Liver (tissue), 10 donors: ENCODE measurements at places on chromosomes 7 and 10.

DNA sequence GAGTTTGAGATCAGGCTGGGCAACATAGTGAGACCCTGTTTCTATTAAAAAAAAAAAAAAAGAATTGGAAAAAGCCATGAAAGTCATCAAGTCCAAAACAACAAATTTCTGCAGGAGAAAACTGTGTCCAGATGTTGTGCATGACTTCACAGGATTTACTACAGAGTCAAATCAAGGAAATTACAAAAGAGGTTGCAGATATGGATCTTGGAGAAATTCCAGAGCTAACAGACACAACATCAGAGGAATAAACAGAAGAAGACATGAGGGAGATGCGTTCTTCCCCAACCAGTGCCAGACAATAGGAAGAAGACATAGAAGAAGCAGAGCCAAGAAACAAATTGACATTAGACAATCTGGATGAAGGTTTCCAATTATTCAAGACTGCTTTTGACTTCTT is 24.3 kb upstream of the KCNIP2 start:
- no peak overlapping the region for H3K27ac ChIP-seq
- peaks cover 1% of the 10 kb centered on the region for H3K36me3 ChIP-seq
- no peak overlapping the region for H3K4me3 ChIP-seq
- no peaks in the 10 kb centered on the region for H3K27me3 ChIP-seq
- no peaks in the 10 kb centered on the region for H3K4me1 ChIP-seq

DNA sequence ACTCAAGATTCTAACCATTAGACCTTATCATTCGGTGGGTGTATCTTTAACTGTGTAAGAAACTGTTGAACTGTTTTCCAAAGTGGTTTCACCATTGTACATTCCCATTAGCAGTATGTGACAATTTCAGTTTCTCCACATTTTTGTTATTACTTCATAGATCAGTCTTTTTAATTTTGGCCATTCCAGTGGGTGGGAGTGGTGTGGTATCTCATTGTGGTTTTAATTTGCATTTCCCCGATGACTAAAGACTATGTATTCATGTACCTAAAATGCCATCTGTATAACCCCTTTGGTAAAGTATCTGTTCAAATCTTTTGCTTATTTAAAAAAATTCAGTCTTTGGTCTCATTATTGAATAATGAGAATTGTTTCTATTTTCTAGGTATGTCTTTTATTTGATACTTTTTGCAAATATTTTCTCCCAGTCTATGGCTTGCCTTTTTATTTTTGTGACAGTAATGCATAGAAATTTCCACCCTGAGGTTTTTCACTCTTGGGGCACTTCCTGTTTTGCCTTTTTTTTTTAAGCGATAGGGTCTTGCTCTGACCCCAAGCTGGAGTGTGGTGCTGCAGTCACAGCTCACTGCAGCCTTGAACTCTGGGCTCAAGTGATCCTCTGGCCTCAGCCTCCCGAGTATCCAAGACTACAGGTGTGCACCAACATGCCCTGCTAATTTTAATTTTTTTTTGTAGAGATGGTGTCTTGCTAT is 141.1 kb upstream of the ITGB1 start:
- H3K36me3 ChIP-seq, result no peaks in the 10 kb centered on the region
- no peaks in the 10 kb centered on the region for H3K27me3 ChIP-seq
- H3K4me3 ChIP-seq, result no peak overlapping the region
- H3K4me1 ChIP-seq, result no peaks in the 10 kb centered on the region

DNA sequence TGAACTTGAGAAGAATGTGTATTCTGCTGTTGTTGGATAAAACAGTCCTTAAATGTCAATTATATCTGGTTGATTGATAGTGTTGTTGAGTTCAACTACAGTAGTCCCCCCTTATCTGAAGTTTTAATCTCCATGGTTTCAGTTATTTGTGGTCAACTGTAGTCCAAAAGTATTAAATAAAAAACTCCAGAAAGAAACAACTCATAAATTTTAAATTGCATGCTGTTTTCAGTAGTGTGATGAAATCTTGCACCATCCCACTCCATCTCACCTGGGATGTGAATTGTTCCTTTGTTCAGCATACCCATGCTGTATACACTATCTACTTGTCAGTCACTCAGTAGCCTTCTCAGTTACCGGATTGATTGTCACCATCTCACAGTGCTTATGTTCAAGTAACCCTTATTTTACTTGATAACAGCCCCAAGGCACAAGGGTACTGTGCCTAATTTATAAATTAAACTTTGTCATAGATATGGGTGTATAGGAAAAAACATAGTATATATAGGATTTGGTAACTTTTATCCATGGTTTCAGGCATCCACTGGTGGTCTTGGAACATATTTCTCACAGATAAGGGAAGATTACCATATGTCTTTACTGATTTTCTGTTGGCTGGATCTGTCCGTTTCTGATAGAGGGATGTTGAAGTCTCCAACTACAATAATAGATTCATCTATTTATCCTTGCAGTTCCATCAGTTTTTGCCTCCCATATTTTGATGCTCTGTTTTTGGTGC is 57.1 kb downstream of the AOAH start:
- H3K4me1 ChIP-seq, result no peaks in the 10 kb centered on the region
- H3K4me3 ChIP-seq, result no peak overlapping the region
- no peak for DNase-seq
- H3K36me3 ChIP-seq, result no peaks in the 10 kb centered on the region
- no peaks in the 10 kb centered on the region for H3K27me3 ChIP-seq

- no peak overlapping the region for H3K4me3 ChIP-seq
- no peaks in the 10 kb centered on the region for H3K36me3 ChIP-seq
- DNase-seq, result no peak
- H3K27me3 ChIP-seq, result peaks cover 5% of the 10 kb centered on the region
- no peak overlapping the region for H3K27ac ChIP-seq
These were observed 40.3 kb upstream of the MXI1 start for GRCh38 chr10:110167149-110167548.

DNA sequence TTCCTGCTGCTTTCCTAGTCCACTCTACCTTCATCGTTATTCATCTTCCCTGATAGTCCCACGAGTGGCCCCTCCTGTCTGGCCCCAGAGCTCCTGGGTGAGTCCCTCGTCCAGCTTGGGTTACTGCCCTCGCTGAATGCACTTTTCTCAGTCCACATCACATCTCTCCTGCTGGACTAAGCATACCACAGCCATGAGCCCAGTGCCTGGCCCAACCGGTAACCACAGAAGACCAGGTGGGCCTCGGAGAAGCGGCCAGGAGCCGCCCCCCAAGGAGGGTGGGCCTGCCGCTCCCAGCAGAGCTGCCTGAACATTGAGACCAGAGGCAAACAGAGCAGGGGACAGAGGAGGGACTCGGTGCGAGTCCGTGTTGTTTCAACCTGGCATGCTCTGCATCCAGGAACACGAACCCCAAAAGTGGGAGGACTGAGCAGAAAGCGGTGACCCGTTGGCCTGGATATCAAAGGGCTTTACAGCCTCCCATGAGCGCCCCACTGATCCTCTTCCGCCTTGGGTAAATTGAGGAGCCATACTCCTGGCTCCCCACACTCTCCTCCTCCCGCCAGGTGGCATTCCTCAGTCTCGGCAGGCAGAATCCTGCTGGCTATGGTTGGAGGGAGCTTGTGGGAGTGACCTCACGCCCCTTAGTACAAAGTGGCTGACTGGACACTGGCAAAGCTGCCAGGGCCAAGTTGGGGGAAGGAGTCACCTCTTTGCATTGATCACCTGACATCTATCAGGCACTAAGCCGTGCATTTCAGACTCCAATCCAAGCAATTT is 13.3 kb downstream of the TMEM72 start:
- no peak overlapping the region for H3K27ac ChIP-seq
- H3K4me3 ChIP-seq, result no peak overlapping the region
- peak; percentile 29 for DNase-seq
- H3K36me3 ChIP-seq, result no peaks in the 10 kb centered on the region
- no peaks in the 10 kb centered on the region for H3K27me3 ChIP-seq

DNA sequence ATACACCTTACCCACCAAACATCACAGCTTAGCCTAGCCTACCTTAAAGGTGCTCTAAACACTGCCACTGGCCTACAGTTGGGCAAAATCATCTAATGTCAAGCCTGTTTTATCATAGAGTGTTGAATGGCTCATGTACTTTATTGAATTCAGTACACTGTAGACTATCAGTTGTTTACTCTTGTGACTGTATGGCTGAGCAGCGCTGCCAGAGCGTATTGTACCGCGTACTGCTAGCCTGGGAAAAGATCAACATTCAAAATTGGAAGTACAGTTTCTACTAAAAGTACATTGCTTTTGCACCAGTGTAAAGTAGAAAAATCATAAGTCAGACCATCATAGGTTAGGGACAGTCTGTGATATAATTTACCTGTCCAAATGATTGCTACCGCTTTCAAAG is 226.8 kb downstream of the PRPF18 start:
- no peaks in the 10 kb centered on the region for H3K36me3 ChIP-seq
- H3K4me3 ChIP-seq, result no peak overlapping the region
- H3K4me1 ChIP-seq, result no peaks in the 10 kb centered on the region
- no peaks in the 10 kb centered on the region for H3K27me3 ChIP-seq

- H3K36me3 ChIP-seq, result no peaks in the 10 kb centered on the region
- H3K4me3 ChIP-seq, result no peak overlapping the region
- no peaks in the 10 kb centered on the region for H3K4me1 ChIP-seq
- DNase-seq, result no peak
- no peak overlapping the region for H3K27ac ChIP-seq
These were observed 263.6 kb downstream of the PHTF2 start for GRCh38 chr7:78062214-78062613.

GRCh38 chr10:23310404-23310803 is 34.2 kb downstream of the C10orf67 start:
- H3K4me1 ChIP-seq, result no peaks in the 10 kb centered on the region
- no peak overlapping the region for H3K27ac ChIP-seq
- no peaks in the 10 kb centered on the region for H3K27me3 ChIP-seq
- DNase-seq, result no peak

GRCh38 chr7:44143646-44144250 is 2.6 kb upstream of the MYL7 start:
- no peak for DNase-seq
- peaks cover 3% of the 10 kb centered on the region for H3K4me1 ChIP-seq
